NCI-H226 (cell line): ENCODE measurements at places on chromosomes 7 and 10.

- no peak for DNase-seq
These were observed 6.1 kb downstream of the ADCY1 start for GRCh38 chr7:45580053-45580872.

- DNase-seq, result no peak
These were observed 90.7 kb downstream of the APBB1IP start for GRCh38 chr10:26528715-26529393.

- DNase-seq, result no peak
These were observed 134.5 kb downstream of the C10orf105 start for GRCh38 chr10:71584902-71585563.

DNA sequence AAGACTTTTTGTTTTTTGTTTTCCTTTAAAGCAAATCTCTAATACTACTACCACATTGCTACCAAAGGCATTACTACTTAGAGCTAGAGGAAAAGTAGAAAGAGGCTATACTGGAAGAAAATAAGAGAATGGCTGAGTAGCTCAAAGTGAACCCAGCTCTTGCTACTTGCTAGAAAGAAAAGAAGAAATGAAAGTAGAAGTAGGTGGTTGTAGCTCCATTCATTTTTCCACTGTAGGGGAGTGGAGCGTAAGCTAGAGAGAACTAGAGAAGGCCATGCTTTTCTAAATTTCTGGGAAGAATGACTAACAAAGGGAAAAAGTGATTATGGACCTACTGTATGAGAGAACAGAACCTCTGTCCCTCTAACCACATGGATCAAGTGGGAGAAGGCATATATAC is 184.4 kb downstream of the PON1 start:
- DNase-seq, result no peak

- DNase-seq, result no peak
These were observed 271.2 kb downstream of the INHBA start for GRCh38 chr7:41431671-41432070.

DNA sequence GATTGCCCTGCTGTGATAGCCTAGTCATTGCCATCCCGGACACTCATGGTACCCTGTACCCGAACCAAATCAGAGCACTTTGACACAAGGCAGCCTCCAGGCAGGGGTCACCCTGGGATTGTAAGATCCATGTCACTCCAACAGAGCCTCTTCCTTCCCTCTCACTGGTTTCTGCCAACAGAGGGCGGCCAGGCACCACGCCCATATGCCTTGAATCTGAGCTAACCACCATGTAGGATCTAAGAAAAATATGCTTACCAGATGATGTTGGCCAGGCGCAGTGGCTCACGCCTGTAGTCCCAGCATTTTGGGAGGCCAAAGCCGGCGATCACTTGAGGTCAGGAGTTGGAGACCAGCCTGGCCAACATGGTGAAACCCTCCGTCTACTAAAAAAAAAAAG is 389.2 kb upstream of the KLF6 start:
- no peak for DNase-seq

- no peak for DNase-seq
These were observed 102.9 kb upstream of the AHR start for GRCh38 chr7:17195576-17195975.

DNA sequence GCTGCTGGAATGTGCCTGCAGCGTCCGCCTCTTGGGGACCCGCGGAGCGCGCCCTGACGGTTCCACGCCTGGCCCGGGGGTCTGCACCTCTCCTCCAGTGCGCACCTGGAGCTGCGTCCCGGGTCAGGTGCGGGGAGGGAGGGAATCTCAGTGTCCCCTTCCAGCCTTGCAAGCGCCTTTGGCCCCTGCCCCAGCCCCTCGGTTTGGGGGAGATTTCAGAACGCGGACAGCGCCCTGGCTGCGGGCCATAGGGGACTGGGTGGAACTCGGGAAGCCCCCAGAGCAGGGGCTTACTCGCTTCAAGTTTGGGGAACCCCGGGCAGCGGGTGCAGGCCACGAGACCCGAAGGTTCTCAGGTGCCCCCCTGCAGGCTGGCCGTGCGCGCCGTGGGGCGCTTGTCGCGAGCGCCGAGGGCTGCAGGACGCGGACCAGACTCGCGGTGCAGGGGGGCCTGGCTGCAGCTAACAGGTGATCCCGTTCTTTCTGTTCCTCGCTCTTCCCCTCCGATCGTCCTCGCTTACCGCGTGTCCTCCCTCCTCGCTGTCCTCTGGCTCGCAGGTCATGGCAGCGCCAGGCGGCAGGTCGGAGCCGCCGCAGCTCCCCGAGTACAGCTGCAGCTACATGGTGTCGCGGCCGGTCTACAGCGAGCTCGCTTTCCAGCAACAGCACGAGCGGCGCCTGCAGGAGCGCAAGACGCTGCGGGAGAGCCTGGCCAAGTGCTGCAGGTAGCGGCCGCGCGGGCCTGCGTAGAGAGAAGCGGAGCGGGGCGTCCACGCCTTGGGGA is 645 bp downstream of the SLC26A4 start:
- DNase-seq, result no peak

DNA sequence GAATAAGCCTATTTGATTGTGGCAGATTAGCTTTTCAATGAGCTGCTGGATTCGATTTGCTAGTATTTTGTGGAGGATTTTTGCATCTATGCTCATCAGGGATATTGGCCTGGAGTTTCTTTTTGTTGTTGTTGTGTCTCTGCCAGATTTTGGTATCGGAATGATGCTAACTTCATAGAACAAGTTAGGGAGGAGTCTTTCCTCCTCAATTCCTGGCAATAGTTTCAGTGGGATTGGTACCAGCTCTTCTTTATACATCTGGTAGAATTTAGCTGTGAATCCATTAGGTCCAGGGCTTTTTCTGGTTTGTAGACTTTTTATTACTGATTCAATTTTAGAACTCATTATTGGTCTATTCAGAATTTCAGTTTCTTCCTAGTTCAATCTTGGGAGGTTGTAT is 43.4 kb upstream of the KLF14 start:
- no peak for DNase-seq

GRCh38 chr7:87028636-87029035 is 30.8 kb downstream of the ELAPOR2 start:
- no peak for DNase-seq

GRCh38 chr10:24202181-24202570 is 6.8 kb upstream of the KIAA1217 start:
- no peak for DNase-seq

- DNase-seq, result no peak
These were observed 26.3 kb downstream of the NEBL start for GRCh38 chr10:20870834-20871233.

- DNase-seq, result no peak
These were observed 185.6 kb downstream of the LRRC4 start for GRCh38 chr7:127845522-127846214.

DNA sequence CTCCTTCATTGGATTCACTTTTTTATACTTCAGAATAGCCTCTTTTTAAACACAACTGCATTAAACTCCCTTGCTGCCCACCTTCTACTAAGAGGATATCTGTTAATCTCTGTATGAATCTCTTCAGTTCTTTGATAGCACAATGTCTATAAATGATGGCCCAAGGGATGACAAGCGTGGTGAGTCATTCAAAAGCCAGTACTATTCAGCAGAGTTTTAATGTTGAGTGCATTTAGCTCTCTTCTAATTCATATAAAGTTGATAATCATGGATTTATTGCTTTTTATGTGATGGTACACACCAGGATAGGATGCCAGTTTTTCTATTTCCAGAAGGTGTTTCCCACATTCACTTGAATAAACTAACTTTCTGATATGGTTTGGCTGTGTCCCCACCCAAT is 57.4 kb upstream of the HECTD2 start:
- no peak for DNase-seq

GRCh38 chr7:112080441-112080840 is 125.8 kb downstream of the DOCK4 start:
- peak; percentile 66 for DNase-seq

DNA sequence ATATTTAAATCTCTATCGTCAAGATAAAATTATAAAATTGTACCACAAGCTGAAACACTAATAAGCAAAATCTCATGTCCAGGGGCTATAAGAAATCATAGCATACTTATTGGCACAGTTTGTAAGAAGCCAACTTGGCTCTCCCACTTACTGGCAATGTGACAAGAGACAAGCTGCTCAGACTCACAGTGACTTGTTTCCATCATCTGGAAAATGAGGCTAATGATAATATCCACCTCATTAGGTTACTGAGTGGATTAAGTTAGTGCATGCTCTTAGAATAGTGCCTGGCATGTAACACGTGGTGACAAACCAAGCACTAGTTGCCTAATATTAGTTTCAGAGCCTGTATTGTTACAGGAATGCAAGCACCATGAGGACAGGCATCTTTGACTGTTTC is 234.4 kb downstream of the GLI3 start:
- no peak for DNase-seq

DNA sequence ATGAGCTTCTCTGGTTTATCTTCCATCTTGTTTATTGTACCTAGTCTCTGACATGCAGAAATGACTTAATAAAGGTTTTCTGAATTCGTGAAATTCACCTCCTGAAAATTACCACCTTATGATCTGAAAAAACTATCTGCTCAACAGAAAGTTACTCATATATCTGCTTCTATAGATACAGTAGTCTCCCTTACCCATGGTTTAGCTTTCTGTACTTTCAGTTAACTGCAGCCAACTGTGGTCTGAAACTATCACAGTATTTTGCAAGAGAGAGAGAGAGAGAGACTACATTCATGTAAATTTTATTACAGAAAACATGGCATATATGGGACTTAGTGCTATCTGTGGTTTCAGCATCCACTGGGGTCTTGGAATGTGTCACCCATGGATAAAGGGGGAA is 909.0 kb upstream of the C7orf33 start:
- no peak for DNase-seq

DNA sequence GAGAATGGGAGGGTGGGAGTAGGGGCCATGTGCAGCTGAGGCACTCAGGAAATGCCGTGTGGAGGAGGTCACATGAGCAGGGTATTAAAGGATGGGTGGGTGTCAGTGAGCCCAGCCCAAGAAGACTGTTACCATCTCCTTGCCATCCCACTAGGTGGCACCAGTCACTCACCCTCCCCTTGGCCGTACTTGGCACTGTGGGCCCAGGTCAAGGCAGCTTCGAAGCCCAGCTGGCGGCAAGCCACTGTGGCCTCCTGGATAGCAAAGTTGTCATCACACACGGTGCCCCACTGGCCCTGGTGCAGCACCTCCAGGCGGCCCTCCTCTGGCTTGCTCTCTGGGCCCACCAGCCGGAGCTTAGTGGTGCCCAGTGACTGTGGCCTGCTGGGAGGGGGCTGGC is 5.4 kb downstream of the LOXL4 start:
- DNase-seq, result peak; percentile 34

GRCh38 chr10:115879372-115880089 is 393.5 kb downstream of the GFRA1 start:
- DNase-seq, result no peak

DNA sequence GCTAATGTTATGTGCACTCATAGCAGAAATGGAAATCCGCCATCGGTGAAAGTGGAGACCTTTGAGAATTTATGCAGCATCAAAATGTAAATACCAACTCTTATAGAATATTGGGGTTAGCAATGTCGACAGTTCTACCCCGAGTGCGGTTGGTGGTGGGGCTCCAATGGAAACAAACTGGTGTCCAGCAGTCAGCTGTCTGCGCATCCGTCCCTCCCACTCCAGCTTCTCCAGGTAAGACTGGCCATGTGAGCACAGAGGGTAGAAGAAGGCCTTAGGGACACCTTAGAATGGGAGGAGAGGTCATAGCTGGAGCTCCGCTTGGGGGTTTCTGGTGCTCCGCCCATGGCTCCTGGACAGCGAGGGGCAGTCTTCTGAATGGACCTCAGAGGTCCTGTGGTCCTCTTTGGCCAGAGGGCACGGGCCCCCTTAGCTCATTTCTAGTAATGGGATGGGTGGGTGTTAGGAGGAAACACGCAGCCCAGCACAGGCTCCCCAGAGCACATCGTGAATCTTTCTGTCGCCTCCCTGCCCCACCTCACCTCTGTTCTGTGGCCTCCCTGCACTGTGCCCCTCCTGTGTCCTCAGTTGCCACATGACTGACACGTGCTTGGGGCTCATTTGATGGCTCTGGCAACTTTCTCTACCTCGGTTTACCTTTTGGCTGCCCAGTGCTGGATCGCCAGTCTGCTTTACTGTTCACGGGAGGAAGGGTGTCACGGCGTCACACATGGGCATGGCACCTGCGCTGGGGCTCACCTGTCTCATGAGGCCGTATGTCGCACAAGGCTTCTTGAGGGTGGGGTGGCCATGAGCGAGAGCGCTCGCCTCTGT is 50.0 kb downstream of the MGMT start:
- DNase-seq, result no peak

DNA sequence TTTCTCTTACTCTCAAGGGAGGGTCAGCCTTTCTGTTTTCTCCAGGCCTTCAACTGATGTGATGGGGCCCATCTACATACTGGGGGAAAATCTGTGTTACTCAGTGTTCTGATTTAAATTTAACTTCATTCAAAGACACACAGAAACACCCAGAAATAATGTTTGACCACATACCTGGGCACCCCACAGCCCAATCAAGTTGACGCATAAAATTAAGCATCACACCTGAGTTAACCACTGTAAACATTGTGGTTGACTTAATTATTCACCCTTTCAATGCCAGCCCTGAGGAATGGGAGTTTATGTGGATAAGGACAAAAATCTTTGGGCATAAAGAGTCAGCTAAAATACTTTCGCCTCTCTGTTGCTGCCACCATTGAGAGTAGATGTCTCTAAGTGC is 10.0 kb upstream of the CHN2 start:
- DNase-seq, result no peak

- DNase-seq, result no peak
These were observed 43.6 kb downstream of the ANKRD61 start for GRCh38 chr7:6074612-6075380.

DNA sequence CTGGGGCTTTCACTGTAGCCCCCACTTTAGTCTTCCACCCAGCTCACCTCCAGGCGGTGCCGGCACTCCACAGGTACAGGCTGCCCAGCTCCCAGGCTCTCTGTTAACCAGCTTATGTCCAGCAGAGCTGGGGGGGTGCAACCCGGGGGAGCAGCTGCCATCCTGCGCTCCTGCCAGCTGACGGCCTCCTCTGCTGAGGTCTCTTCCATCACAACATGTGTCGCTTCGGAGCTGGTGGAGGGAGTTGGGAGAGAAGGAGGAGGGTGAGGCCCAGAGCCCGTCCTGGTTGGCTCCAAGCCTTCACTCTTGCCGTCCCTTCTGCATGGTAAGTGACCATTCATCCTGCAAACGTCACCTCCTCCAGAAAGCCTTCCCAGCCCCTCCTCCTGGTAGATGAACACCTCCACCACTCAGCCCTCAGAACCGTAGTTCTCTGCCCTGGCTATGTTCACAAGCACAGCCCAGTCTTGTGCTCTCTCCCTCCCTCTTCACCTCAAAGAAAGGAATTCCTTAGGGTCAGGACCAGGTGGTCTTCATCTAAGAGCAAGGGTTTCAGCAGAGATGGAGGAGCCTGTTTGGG is 1.6 kb downstream of the POLM start:
- DNase-seq, result no peak

GRCh38 chr7:158651968-158652565 is 52.5 kb downstream of the NCAPG2 start:
- peak; percentile 46 for DNase-seq

DNA sequence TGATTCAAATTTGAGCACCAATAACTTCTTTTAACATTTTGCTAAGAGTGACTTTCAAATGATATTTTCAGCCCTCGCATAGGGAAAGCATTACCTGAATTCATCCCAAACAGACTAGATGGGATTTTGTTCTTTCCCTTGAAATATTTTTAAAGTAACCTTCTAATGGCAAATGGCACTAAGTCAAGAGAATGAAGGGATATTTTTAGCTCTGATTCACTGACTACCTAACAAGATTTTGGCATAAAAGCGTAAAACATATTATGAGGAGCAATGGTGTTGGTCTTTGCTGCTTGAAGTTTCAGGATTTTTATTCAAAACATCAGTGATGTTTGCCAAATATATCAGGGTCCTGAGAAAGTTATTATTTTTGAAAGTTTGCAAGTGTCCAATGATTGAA is 290.3 kb downstream of the CDK14 start:
- no peak for DNase-seq

- DNase-seq, result no peak
These were observed 41.0 kb upstream of the C10orf120 start for GRCh38 chr10:122740640-122741039.
